ENCODE measurements at places on chromosomes 11 and 22.

DNA sequence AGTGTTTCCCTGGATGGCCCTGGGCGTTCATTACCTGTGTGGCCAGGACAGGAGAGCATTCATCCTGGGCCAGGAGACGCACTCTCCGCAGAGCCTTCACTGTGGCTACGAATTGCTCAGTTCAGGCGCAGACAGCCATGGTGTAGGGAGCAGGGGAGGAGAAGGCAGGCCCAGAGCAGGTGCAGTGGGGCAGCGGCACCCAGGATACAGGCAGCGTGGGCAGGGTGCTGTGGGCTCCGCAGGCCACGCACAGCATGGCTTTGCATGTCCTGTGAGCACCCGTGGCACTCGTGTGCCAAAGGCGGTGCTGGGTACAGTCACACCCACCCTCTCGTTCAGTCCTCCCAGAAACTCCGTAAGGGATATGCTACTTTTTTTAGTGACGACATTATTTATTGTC, 124.2 kb upstream of the B3GAT1 start:
- DNase-seq = no peak

GRCh38 chr11:100769165-100769564, 82.1 kb downstream of the ARHGAP42 start:
- no peak for DNase-seq

DNA sequence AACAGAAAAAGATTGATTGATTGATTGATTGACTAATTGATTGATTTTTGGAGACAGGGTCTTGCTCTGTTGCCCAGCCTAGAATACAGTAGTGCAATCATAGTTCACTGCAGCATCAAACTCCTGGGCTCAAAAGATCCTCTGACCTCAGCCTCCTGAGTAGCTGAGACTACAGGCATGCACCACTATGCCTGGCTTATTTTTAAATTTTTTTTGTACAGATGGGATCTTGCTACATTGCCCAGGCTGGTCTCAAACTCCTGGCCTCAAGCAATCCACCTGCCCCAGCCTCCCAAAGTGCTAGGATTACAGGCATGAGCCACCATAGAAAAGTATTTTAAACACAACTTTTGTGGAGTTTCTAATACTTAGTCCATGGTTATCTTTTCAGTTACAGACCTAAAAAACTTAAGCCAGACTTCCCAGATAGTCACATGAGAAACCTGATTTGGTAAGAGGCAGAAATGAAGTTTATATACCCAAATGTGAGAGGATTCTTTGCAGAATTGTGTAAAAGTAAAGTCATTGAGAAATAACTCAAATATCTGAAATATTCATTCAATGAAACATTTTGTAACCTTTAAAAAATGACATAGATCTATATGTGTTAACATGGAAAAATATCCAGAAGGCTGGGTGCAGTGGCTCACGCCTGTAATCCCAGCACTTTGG, 186.5 kb downstream of the SWAP70 start:
- DNase-seq = no peak

GRCh38 chr11:64391839-64392238, 32.9 kb downstream of the RPS6KA4 start:
- DNase-seq = no peak

DNA sequence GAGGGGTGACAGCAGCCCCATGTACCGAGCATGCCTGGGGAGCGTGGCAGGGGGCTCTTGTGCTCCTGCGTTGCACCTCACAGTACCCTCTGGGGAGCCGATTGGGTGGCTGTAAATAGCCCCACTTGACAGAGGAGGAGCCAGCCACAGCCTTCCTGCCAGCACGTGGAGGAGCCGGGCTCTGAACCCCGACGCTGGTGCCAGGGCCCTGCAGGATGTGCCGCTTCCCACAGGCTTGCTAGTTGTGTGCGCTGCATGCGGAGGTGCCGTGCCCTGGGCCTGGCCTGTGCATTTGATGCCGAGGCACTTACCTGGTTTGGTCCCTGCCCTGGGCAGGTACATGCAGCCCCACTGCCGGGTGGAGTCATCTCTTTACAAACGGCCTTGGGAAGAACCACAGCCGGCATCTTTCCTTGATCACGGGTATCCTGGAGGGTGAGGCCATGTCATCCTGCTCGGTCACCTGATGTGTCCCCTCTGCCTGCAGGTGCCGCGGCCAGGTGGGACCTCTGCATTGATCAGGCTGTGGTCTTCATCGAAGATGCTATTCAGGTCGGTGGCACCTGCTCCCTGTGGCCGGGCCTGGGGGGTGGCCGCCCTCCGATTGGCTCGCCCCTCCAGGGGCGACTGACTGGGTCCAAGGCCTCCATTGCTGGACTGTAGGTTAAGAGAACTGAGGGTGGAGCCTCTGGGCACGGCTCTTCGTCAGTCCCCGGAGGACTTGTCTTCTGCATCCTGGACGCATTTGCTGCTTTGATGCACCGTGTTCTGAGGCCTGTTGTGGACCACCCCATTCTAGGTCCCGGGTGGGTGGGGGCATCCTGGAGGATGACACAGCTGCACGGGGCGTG, 5.0 kb downstream of the TPCN2 start:
- no peak for DNase-seq

DNA sequence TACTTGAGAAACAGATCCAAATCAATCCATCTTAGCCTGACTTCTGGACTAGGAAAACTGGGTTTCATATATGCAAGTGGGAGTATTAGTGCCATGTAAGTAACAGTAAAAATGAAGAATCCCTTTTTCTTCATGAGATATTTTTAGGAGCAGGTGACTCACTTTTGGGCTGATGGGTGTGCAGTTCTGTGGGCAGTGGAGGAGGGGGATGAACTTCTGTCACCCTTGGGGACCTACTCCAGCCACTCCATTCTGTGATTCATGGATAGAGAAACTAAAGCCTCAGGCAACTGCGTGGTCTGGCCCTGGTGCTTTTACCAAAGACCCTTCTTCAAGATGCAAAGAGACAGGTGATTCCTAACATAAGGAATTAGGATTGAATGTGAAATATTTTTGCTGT, 208.6 kb upstream of the NARS2 start:
- DNase-seq = no peak

GRCh38 chr11:85316967-85317366, 310.2 kb downstream of the DLG2 start:
- no peak for DNase-seq

- DNase-seq = no peak
Observed at GRCh38 chr11:38438091-38438490, 1840.1 kb upstream of the RAG2 start.

DNA sequence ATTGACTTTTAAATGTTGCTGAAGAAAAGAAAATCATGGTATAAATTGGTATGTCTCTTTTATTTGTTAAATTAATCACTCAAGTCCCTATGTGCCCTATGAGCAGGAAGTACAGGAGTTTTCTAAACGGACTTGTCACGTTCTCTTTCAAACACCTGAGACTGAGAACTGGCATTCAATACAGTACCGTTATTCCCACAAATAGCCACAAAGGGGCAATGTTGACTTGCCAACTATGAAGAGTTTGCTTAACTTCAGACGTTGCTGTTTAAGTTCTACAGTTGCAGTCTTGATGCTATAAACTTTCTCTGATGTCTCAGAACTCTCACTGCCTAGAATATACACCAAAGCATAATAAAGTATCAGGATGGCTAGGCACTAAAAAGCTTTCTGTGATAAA, 7.6 kb downstream of the OR56A1 start:
- DNase-seq = no peak

DNA sequence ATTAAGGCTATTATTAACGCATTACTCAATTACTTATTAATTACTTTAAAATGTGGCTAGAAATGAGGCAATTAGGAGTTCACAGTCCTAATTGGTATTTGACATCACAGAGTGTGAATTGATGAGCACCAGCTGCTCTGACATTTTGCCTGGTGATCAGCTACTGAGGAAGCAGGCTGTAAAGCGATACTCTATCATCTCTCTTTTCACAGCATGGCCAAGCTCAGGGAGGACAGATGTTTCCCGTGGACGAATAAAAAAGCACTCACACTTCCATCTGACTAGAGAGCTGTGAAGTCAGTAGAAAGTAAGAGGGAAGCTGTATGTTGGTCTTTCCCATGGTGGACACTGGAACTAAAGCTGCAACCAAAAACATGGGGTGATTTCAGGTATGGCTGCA, 29.1 kb upstream of the SYT9 start:
- DNase-seq = no peak

- DNase-seq = no peak
Observed at GRCh38 chr11:64216879-64217278, 9.1 kb downstream of the TRPT1 start.

- no peak for DNase-seq
Observed at GRCh38 chr11:76704171-76704948, 33.8 kb upstream of the LRRC32 start.

- DNase-seq = no peak
Observed at GRCh38 chr11:95092549-95093324, 3.1 kb downstream of the ENDOD1 start.

DNA sequence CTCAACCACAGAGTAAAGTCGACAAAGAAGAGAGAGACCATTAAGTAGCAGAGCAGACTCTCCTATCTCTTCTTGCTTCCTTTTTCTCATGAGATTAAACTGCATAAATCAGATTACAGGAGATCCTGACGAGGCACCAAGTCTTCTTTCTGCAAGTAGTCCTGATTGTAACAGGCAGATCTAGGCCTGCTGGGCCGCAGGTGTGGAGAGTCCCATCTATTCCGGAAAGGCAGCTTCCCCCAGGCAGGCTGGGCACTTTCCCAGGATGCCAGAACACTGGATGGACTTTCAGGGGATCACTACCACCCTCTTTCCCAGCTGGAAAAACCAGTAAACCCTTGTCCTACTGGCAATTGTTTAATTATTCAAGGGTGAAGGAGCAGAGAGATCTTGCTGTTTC, 173.0 kb upstream of the CADM1 start:
- no peak for DNase-seq
